ENCODE measurements at places on chromosomes 4 and X. TPM values are rescaled to one million over a fixed set of nuclear protein-coding genes. Genes with fewer than 3 reads are reported as not detected.

VCX2 gene
- not detected for total RNA-seq

MAGEA12 gene
- not detected for total RNA-seq

ZDHHC15 gene
- total RNA-seq, result not detected

TMEM150C gene
- under 0.01 TPM for total RNA-seq

PARM1 gene
- under 0.01 TPM for total RNA-seq

PAGE1 gene
- total RNA-seq, result not detected

TLR2 gene
- total RNA-seq, result under 0.01 TPM

AREG gene
- 18.5 TPM for total RNA-seq

PNMA3 gene
- not detected for total RNA-seq

KIT gene
- 2.0 TPM for total RNA-seq

SUPT20HL1 gene
- not detected for total RNA-seq

PLAC8 gene
- total RNA-seq, result 258 TPM

ARSD gene
- 88.3 TPM for total RNA-seq

SH3TC1 gene
- total RNA-seq, result 2.4 TPM

NLRP2B gene
- not detected for total RNA-seq

LRIT3 gene
- total RNA-seq, result not detected

ARSH gene
- total RNA-seq, result 0.11 TPM

OCIAD2 gene
- 68.3 TPM for total RNA-seq

RHOXF2 gene
- not detected for total RNA-seq

SORCS2 gene
- not detected for total RNA-seq

ZC4H2 gene
- total RNA-seq, result 3.9 TPM

ARX gene
- not detected for total RNA-seq

DLG3 gene
- total RNA-seq, result 23.6 TPM

SSX4 gene
- total RNA-seq, result not detected

All from placental epithelial cell (primary cell).